ENCODE measurements at places on chromosomes 2 and 18. TPM values are rescaled to one million over a fixed set of nuclear protein-coding genes. Genes with fewer than 3 reads are reported as not detected.

EFHD1 gene
- total RNA-seq: 211 TPM

GRCh38 chr18:23887493-23887892 lies 127.1 kb upstream of the TTC39C start:
- DNase-seq: no peak

NR4A2 gene
- total RNA-seq: 11.5 TPM

DNA sequence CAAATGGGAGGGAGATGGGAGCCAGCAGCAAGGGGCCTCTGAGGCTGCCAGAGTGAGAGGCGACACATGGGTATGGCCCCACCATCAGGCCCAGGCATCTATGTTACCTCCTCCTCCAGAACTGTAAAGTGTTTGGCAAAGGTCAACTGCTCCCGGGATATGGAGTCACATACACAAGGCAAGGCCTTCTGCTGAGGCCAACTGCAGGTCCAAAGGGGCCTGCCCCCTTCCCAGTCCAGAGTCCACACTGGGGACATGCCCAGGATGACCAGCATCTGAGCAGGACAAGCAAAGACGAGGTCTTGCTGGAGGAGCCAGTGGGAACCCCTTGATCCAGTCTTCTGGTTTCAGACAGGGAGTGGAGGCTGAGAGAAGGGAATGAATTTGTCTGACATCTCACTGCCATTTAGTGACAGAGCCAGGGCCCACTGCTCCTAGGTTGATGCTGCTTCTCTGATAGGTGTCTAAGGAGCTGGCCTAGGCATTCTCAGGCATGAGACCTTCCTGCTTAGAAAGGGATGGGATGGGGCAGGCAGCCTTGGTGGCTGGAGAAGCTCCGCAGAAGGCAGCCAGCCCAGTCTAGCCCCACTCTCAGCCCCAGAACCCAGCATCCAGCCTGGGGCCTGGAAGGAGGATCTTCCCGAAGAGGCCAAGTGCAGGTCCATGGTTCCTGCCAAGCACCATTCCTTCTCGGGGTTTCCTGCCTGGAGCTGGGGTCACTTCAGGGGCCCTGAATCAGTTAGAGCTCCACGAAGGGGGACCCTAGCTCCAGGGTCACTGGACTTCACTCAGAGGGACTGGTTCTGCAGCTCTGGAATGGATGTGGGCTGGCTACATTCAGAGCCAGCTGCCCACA lies 26.4 kb downstream of the EMX1 start:
- DNase-seq: no peak

GRCh38 chr18:46333431-46334135 lies 229.4 kb downstream of the HAUS1 start:
- DNase-seq: no peak

TTC39C gene
- 13.5 TPM for total RNA-seq

DNA sequence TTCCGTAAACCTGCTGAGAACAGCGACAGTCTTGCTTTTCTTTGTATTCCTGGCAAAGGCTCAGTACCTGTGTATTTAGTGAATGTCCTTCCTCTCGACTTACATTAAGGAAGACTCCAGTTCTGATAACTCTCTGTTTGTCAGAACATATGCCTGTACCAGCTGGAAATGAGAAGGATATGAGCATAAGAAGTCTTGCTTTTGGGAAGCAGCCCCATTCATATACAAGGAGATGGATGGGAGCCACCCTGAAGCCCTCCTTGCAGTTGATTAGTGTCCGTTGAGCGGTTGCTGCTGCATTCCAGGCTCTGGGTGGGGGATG lies 59.8 kb downstream of the SH3BP4 start:
- DNase-seq: no peak

GRCh38 chr2:99337113-99338028 lies at the start of gene EIF5B:
Gene EIF5B, plus strand, starts transcription at chr2:99337389. Its CDS starts 166 bp downstream, at chr2:99337555.
- DNase-seq: peak; percentile 76

DNA sequence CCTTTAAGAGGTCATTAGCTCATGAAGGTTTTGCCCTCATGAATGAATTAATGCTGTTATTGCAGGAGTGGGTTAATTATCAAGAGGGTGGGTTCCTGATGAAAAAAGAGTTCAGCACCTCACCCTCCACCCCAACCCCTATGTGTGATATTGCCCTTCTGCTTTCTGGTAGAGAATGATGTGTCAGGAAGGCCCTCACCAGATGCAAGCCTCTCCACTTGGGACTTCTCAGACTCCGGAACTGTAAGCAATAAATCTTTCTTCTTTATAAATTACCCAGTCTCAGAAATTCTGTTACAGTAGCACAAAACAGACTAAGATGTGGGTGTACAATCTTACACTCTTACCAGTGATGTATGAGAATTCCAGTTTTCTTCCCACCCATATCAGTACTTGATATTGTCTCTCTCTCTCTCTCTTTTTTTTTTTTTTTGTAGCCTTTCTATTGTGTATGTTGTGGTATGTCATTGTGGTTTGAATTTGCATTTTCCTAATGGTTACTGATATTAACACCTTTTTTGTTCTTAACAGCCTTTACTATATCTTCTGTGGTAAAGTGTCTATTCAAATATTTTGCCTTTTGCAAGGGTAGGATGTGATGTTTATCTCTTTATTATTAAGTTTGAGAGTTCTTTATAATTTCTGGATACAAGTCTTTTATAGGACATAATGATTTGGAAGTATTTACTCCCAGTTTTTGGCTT lies 10.4 kb upstream of the MAP2 start:
- no peak for DNase-seq

GRCh38 chr2:16099326-16099725 lies 159.0 kb downstream of the MYCN start:
- no peak for DNase-seq

GRCh38 chr2:58620896-58621295 lies 379.8 kb upstream of the FANCL start:
- no peak for DNase-seq

CCDC121 gene
- total RNA-seq: 2.5 TPM

All from thoracic aorta (tissue), 2 donors.